ENCODE measurements at places on chromosomes 4 and X.

- no peak for DNase-seq
Observed at GRCh38 chr4:155241225-155241624, 32.8 kb downstream of the NPY2R start.

GRCh38 chrX:25737540-25737939 lies 400.6 kb upstream of the MAGEB18 start:
- DNase-seq, result no peak

DNA sequence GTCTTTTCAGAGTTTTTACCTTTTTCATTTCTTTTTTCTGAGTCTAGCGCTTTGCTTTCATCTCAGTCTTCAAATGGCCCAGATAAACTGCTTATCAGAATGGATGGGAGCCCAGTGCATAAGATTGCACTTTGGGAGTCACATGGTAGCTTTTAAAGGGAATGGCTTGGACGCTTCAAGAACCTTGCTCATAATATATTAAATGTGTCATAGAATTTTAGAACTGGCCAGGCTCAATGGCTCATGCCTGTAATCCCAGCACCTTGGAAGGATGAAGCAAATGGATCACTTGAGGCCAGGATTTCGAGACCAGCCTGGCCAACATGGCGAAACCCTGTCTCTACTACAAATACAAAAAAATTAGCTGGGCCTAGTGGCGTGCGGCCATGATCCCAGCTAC lies 68.4 kb downstream of the HMGB2 start:
- DNase-seq, result no peak

DNA sequence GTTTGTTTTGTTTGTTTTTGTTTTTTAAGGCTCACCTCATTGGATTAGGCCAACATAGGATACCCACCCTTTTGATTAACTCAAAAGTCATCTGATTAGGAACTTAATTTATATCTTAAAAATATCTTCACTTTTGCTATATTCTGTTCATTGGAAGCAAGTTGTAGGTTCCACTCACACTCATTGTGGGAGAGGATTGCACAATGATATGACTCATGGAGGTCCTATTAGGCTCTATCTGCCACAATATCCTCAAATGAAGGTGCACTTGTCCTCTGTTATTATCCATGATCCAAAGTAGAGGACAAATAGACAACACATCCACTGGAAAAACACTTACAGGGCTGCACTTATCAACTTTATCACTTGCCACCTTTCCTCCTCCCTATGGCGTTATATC lies 60.5 kb upstream of the ADAMTS3 start:
- DNase-seq, result no peak

- no peak for DNase-seq
Observed at GRCh38 chr4:15197005-15197404, 194.7 kb downstream of the CPEB2 start.

DNA sequence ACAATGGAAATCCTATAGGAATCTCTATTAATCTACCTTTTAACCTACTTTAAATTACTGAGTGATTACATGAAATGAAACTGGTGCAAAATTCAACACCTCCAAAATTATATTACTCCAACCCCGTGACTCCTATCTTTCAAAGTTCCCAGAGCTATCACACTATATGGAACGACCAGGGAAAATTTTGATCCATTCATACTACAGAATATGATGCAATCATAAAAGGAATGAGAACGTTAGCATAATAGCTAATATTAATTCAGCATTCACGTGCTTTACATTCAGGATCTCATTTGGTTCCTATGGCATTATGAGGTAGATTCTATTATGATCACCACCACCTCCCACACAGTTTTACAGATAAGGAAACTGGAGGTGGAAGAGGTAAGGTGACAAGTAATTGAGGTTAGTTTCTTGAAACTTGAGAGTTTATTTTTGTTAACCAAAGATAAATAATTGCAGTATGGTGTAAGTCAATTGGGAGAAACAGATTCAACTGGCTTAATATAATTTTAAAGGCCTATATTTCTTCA lies 29.4 kb upstream of the INTS6L start:
- DNase-seq, result no peak

DNA sequence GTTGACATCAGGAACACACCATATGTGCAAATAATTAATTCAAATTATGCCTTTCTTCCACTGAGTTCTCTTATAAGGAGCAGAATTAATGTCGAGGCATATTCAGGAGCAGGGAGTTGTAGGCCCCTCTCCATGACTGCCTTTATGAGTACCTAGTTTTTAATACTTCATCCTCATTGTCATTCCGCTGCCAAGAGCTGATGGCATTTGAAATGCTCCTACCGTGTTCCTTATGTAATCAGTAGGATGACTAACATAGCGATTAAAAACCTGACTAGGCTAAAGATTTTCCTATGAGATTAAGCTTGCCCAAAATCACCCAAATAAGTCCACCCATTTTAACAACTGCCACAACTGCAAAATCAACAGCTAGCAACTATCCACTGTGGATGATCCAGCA lies 220.6 kb downstream of the DHX15 start:
- DNase-seq, result no peak

All from LoVo (cell line).